Activated CD4-positive, alpha-beta T cell treated with anti-CD3 and anti-CD28 coated beads for 36 hours (primary cell): ENCODE measurements at places on chromosomes 7 and 10. TPM values are rescaled to one million over a fixed set of nuclear protein-coding genes. Genes with fewer than 3 reads are reported as not detected.

The DDX50 gene
- total RNA-seq, result 61.6 TPM

The LRIT2 gene
- total RNA-seq, result not detected

The PTF1A gene
- total RNA-seq, result not detected

The SLIT1 gene
- 1.4 TPM for total RNA-seq

The TMEM270 gene
- total RNA-seq, result not detected

The GPR26 gene
- total RNA-seq, result not detected

The CAV2 gene
- total RNA-seq, result not detected

The CNTNAP2 gene
- total RNA-seq, result not detected

The GPR146 gene
- total RNA-seq, result 4.7 TPM

The LIPJ gene
- not detected for total RNA-seq

The STEAP1 gene
- total RNA-seq, result 0.69 TPM

The RTKN2 gene
- 4.8 TPM for total RNA-seq

The GSTO2 gene
- total RNA-seq, result 2.8 TPM

The OPN4 gene
- total RNA-seq, result not detected
